Mesenteric fat pad (tissue), 1 donor: ENCODE measurements at places on chromosomes 7 and 10. TPM values are rescaled to one million over a fixed set of nuclear protein-coding genes. Genes with fewer than 3 reads are reported as not detected.

The HIF1AN gene
- total RNA-seq: 29.2 TPM

The OSBPL3 gene
- total RNA-seq: 9.3 TPM

The CTAGE15 gene
- total RNA-seq: not detected

The TMEM236 gene
- total RNA-seq: 3.0 TPM

The APBB1IP gene
- 37.2 TPM for total RNA-seq

The PIP gene
- total RNA-seq: not detected

The C10orf62 gene
- total RNA-seq: not detected

The PAX4 gene
- total RNA-seq: not detected

The KLF14 gene
- 2.9 TPM for total RNA-seq

The CCDC172 gene
- total RNA-seq: not detected

GRCh38 chr7:7563269-7563668, 3.4 kb upstream of the MIOS start:
- no peak for DNase-seq

DNA sequence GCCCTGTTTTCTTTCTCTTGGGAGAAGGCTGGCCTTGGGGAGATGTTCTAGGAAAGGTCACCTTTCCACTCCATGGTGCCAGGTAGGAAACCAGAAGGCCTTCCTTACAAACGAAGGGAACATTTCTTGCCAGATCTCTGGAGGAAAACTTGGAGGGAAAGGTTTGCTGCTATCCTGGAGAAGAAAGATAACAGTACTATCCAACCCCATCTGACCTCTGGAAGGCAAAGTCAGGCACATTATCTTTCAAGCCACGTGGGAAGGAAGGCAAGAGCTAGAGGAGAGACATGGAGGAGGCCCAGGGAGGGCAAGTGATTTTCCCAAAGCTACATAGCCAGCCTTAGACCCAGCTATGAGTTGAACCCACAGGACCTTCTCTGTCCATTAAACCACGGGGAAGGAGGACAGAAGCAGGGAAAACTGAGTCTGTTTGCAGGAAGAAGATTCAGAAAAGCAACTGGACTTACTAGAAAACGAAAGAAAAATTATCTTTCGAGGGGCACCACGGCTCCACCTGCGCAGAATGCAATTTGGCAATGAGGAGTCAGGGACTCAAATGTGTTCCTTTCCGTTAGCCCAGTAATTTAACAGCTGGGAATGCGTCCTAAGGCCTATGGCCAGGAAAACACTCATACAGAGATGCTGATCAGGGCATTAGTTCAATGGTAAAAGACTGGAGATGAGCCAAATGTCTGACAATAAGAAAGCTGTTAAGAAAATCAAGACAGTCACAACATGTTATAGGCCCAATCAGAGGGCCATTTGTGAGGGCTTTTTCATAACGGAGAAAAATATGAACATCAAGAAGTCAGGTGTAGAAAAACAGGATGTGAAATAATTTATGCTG, 32.0 kb upstream of the PSAP start:
- DNase-seq: no peak

- no peak for DNase-seq
Measured at GRCh38 chr7:94111009-94111408, 106.9 kb upstream of the BET1 start.

- no peak for DNase-seq
Measured at GRCh38 chr10:7787150-7787856, 490 bp downstream of the KIN start.

- no peak for DNase-seq
Measured at GRCh38 chr10:27771231-27771630, 25.6 kb upstream of the MKX start.

DNA sequence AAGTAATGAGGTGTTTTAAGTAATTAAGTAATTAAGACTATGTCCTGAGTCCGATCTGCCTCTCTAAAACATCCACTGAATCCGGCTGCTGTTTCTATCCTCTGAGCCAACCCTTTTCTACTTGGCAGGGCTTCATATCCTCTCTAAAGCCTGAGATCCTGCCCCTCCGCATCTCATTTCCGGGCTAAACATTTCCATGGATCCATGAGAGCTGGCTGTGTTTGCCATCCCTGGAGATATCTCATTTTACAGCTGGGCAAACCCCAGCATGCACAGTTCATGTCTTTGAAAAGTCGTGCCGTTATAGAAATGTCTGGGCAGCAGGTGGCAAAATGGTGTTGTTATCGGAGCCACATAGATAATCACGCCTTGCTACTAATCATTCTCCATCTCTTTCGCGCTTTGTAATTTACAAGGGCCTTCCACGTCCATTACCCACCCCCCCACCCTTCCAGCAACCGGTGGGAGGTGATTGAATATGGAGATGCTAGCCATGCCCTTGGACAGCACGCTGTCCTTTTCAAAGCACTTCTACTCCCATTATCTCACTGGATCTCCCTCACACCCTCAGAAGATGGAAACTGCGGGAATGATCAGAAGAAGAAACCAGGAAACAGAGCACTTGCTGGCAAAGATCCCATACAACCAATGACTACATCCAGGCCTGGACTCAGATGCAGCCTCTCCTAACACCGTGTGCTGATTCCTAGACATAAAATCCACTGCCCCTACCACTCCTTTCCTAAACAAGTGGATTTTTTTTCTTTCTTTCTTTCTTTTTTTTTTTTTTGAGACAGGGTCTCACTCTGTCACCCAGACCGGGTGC, 1189.2 kb downstream of the TYW1 start:
- peak; percentile 41 for DNase-seq

DNA sequence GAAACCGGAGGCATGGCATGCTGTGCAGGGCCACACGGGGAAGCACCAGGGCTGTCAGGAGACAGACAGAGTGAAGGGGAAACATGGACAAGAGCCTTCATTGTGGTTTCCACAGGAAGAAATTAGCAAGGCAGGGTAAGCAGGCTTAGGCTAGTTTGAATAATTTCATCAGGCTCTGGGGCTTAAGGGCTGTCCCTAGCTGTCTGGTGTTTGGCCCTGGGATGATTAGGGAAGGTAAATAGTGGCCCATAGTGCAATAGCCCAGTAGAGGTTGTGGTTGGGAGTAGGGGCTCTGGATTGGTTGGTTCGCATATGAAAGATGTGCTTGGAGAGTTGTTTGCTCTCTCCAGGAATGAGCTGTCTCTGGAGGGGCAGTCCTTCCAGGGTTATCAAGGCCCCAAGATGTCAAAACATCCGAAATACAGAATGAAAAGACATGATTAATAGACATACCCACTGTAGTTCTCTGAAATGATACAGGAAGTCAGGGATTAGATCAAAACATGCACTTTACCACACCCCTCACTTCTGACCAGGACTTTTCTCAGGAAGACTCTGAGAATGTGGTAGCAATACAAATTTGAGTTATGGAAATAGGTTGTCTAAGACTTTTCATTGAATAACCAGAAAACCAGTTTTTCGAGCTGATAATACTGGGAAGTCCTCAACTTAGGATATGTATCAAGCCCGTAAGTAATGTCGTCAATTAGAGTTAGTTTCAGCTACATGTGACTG, 224.9 kb upstream of the NFE2L3 start:
- DNase-seq: no peak

DNA sequence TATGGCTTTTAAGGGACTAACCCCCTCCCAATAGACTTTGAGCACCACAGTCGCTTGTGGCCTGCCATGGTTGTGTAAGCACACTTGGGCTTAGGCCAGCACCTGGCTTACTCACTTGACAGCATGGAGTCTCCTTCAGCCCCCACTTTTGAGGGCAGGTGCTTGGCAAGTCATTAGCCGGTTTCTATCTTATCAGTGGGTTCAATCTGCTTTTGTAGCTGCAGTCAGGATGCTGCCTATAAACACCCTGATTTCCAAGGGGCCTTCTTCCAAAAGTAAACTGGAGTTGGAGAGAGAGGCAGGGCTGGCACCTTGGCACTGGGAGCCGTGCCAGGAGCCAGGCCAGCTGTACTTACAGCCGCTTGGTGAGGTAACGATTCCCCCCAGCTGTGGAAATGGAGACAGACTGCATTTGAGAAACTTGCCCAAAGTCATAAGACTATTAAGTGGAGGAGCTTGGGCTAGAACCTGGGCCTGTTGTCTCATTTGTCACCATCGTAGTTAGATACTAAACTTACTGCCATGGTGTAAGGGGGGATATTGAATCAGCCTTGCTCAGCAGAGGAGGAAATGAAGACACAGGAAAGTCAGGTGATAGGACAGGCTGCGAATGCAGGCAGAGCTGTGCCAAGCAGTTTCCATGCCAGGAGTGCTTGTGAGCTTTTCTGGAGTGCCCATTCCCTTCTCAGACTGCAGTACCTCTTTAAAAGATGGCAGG, 92.2 kb upstream of the EFCAB10 start:
- DNase-seq: no peak

DNA sequence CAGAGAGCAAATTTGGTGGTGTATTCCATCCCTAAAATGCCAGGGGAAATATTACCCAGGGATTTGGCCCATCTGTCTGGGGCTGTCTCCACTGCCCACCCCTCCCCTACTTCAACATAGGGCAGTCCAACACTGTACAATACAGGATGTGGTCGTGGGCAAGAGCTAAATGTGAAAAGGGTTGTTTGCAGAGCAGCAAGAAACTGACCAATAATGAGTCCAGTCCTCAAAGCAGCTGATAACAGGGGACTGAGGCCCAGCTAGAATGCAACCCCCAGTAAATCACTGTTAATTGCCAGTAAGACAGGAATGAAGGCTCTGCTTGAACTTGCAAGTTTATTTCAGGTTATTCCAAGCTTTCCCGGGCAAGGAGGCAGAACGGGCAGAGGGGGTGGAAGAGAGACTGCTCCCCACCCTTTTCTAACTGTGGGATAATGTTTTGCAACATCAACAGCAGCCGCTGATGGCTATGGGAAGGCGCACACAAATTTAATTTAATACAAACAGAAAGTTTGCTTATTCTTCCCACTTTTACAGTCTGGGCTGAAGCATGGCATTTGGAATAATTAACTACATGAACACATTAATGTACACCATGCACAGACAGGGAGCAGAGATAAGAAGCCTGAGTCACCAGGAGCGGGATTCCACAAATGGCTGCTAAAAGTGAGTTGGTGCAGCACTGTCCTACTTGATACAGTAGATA, 36.8 kb downstream of the AFAP1L2 start:
- DNase-seq: no peak

GRCh38 chr7:21357151-21358097, 70.5 kb upstream of the SP4 start:
- DNase-seq: no peak

DNA sequence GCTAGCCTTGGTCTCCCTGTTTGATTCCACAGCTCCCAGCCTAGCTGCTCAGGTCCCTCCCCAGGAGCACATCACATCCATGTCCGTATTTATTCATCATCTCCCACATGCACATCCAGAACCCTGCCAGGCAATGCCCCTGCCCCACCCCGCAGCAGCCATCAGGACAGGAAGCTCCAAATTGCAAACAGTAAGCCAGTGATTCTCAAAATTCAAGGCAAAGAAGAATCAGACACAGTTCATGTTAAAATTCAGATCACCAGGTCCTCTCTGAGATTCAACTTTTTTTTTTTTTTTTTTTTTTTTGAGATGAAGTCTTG, 17.7 kb downstream of the LRRC20 start:
- DNase-seq: no peak

GRCh38 chr7:142303650-142304049, 45.8 kb upstream of the PRSS58 start:
- DNase-seq: no peak

DNA sequence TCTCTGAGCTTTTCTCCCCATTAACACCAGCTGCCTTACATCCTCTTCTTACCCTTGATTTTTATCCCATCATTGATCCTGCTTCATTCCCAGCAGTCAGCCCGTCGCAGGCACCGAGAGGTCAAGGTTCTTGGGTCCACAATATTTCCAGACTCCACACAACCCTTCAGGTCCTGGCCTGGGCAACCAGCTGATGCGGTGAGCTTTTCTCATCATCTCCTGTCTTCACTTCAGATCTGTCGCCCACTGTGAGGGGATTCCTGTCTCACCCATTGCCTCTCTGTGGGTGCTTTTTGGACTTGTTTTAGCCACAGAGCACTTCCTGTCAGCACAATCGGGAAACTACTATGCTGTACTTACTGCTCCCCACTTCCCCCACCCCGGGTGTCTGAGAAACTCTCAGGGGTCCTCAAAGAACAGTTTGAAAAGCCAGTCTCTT, 8.4 kb upstream of the PVRIG start:
- no peak for DNase-seq

DNA sequence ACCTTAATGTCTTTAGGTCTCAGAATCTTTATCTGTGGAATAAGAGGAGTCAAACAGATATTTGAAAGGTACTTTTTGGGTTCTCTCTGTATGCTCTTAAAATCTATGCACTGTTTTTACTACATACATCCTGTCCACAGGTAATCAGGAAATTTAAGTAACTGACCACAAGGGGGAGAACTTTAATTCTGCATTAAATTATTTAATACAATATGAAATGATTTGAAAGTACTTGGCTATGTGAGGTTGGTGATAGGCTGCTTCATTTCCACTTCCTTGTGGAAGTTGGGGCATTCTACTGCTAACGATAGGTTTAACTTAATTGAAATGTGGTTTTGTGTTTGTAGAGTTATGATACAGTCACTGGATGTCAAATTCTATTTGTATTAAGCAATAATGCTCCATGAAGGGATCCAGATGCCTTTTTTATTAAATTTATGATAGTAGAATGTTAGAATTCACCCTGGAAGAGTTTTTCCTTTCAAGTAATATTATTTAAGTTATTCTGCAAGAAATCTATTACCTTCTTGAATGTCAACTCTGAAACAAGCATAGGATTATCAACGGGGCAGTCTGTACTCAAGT, 6.0 kb downstream of the TEX47 start:
- DNase-seq: no peak
